ENCODE measurements at places on chromosomes 5 and 9. TPM values are rescaled to one million over a fixed set of nuclear protein-coding genes. Genes with fewer than 3 reads are reported as not detected.
A peak's percentile ranks its signal among the peaks of the same experiment; 100 is the strongest.

DNA sequence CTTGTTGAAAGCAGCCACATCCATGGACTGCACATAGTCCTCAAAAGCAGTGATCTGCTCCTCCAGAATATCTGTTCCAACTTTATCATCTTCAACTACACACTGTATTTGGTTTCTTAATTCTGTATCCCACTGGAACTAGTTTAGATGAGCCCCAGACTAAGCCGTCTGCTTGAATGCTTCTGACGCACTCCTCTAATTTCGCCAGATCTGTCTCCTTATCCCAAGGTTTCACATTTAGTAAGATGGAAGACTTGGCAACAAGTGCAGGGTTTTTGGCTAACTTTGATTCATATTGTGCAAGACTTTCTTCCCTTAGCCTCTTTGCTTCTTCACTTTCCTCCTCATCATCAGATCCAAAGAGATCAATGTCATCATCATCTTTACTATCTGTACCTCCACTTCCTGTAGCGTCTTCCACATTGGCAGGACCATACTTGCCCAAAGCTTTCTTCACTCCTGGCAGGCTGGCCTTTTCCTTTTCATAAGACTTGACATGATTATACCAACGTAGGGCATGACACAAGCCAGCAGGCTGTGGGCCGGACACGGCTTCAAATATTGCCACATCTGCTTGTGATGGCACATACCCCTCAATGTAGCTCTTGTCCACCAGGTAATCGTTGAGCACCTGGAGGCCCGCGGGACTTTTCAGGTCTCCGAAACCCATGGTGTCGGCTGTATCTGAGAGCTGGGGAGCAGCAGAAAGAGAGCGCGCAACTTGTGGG lies 56.2 kb upstream of the PIK3R1 start:
- no peak for DNase-seq
- H3K27ac ChIP-seq, result no peak overlapping the region
- no peaks in the 10 kb centered on the region for H3K27me3 ChIP-seq
- no peak overlapping the region for H3K4me3 ChIP-seq
- H3K36me3 ChIP-seq, result no peaks in the 10 kb centered on the region

Gene SVEP1
- 32.0 TPM for total RNA-seq

DNA sequence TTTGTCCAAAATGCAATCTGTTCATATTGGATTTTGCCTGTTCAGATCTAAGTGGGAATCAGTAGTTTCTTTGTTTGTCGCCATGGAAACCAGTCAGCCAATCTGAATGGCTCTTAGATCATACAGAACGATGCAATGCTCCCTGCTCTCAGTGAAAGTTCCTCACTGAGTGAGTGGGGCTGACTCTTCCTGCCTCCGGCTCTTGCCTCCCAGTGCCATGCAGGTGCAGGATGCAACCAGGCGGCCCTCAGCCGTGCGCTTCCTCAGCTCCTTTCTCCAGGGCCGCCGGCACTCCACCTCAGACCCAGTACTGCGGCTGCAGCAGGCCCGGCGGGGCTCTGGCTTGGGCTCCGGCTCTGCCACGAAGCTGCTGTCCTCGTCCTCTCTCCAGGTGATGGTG lies at the start of gene PTPDC1:
Gene PTPDC1 (plus strand): TSS at position 151 of the 400 bp plus-strand sequence. CDS start 67 bp downstream, at position 218.
- no peaks in the 10 kb centered on the region for H3K4me1 ChIP-seq
- H3K27me3 ChIP-seq, result no peaks in the 10 kb centered on the region
- no peaks in the 10 kb centered on the region for H3K36me3 ChIP-seq
- no peak for DNase-seq

DNA sequence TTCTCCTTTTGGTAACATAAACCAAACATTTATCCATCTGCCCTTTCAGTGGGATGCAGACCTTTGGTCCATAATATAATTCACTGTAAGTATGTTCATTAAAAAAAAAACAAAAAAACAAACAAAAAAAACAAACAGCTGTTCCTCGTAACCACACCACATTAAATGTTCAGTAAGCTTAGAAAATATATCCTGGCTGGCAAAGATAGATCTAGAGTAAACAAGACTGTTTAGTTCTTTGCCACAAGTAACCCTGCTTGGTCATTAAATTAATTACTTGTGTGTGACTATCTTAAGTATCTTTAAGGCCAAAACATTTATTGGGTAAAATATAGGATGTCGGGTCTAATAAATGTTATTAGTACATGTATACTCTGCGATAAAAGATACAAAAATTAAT lies 1717.1 kb downstream of the EFNA5 start:
- H3K4me1 ChIP-seq, result no peaks in the 10 kb centered on the region
- no peak overlapping the region for H3K4me3 ChIP-seq
- H3K27ac ChIP-seq, result no peak overlapping the region
- no peaks in the 10 kb centered on the region for H3K27me3 ChIP-seq
- no peaks in the 10 kb centered on the region for H3K36me3 ChIP-seq

GRCh38 chr5:118796081-118796480 lies 192.3 kb downstream of the DTWD2 start:
- no peak for DNase-seq
- no peaks in the 10 kb centered on the region for H3K27me3 ChIP-seq
- no peak overlapping the region for H3K27ac ChIP-seq
- H3K4me1 ChIP-seq, result no peaks in the 10 kb centered on the region
- no peaks in the 10 kb centered on the region for H3K36me3 ChIP-seq

GRCh38 chr9:5552301-5552700 lies 42.0 kb downstream of the PDCD1LG2 start:
- no peaks in the 10 kb centered on the region for H3K27me3 ChIP-seq
- H3K4me1 ChIP-seq, result peaks cover 66% of the 10 kb centered on the region
- H3K27ac ChIP-seq, result peak overlapping the region; percentile 67
- no peak for DNase-seq
- H3K36me3 ChIP-seq, result no peaks in the 10 kb centered on the region
- no peak overlapping the region for H3K4me3 ChIP-seq

Gene TEX48
- total RNA-seq, result not detected

Gene SPATA6L
- total RNA-seq, result 2.4 TPM

GRCh38 chr5:139651853-139652787 lies 4.0 kb downstream of the CXXC5 start:
- H3K4me1 ChIP-seq, result peaks cover 81% of the 10 kb centered on the region
- H3K27me3 ChIP-seq, result no peaks in the 10 kb centered on the region
- DNase-seq, result no peak
- H3K4me3 ChIP-seq, result peak overlapping the region; percentile 90
- no peaks in the 10 kb centered on the region for H3K36me3 ChIP-seq

- H3K4me1 ChIP-seq, result peaks cover 14% of the 10 kb centered on the region
- no peaks in the 10 kb centered on the region for H3K27me3 ChIP-seq
- H3K4me3 ChIP-seq, result no peak overlapping the region
- no peak for DNase-seq
Observed at GRCh38 chr9:120383999-120384924, 195.7 kb downstream of the CDK5RAP2 start.

DNA sequence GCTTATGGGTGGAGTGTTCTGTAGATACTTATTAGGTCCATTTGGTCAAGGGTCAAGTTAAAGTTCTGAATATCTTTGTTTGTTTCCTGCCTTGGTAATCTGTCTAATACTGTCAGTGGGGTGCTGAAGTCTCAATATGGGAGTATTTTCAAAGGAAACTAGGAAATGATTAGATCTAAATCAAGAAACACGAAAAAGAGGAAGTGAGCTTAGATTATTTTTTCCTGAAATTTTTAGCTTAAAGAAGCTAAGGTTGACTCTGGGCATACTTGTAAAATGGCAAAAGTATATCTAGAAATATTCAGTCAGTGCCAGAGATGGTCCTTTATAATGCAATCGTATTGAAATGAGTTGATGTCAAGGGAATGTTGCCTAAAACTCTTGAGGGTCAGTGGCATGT lies 313.5 kb downstream of the ICE1 start:
- H3K4me1 ChIP-seq, result no peaks in the 10 kb centered on the region

Gene HACD4
- total RNA-seq, result 2.0 TPM

DNA sequence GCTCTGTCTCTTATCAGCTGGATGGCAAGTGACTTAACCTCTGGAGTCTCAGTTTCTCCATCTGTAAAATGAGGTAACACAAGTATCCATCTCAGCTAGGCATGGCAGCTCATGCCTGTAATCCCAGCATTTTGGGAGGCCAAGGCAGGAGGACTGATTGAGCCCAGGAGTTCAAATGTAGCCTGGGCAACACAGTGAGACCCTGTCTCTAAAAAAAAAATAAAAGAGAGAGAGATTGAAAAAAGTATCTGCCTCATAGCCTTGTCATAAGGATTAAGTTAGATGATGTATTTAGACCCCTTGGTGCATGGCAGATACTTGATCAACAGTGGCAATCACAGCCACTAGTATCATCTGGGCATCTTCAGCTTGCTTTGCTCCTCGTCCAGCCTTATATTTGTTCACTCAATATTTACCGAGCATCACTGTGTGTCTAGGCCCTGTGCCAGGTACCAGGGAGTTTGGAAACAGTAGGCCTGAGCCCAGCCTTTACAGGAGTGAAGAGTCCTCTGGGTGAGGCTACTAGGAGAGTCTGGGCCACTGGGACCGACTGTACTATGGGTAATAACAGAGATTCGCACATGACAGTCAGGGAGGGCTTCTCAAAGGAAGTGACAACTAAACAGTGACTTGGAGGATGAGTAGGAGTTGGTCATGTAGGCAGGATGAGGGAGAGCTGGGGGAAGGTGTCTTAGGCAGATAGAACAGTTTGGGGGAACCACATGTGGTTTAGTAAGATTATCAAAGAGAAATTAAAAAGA lies 34.2 kb downstream of the CORO2A start:
- H3K27ac ChIP-seq, result no peak overlapping the region
- no peaks in the 10 kb centered on the region for H3K36me3 ChIP-seq
- H3K4me1 ChIP-seq, result no peaks in the 10 kb centered on the region
- no peaks in the 10 kb centered on the region for H3K27me3 ChIP-seq

- DNase-seq, result no peak
- no peaks in the 10 kb centered on the region for H3K4me1 ChIP-seq
- no peaks in the 10 kb centered on the region for H3K27me3 ChIP-seq
- H3K27ac ChIP-seq, result no peak overlapping the region
- H3K4me3 ChIP-seq, result no peak overlapping the region
- no peaks in the 10 kb centered on the region for H3K36me3 ChIP-seq
Observed at GRCh38 chr9:111949919-111950318, 53.3 kb downstream of the UGCG start.

GRCh38 chr9:130186051-130186450 lies 13.8 kb downstream of the NCS1 start:
- DNase-seq, result no peak
- peaks cover 87% of the 10 kb centered on the region for H3K4me1 ChIP-seq
- H3K4me3 ChIP-seq, result peak overlapping the region; percentile 65
- H3K27ac ChIP-seq, result peak overlapping the region; percentile 88

Gene IDNK
- 2.1 TPM for total RNA-seq

DNA sequence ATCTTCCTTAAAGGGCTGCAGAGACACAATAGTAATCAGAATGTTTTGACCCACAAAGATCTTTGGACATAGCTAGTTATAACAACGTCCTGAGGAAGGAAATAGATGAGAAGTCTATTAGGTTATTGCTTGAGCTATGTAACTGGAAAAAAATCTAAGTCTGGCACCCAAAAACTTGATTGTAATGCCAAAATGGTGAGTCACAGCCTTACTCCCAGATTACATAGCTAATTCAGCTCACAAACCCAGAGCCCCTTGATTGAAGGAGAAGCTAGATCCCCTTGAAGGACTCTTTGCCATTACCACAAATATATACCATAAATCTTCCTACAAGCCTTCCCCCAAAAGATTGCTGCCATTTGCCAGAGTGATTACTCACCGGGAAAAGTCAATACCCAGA lies 341.8 kb upstream of the KIF2A start:
- DNase-seq, result no peak
- no peaks in the 10 kb centered on the region for H3K36me3 ChIP-seq
- no peaks in the 10 kb centered on the region for H3K4me1 ChIP-seq
- H3K27ac ChIP-seq, result no peak overlapping the region

DNA sequence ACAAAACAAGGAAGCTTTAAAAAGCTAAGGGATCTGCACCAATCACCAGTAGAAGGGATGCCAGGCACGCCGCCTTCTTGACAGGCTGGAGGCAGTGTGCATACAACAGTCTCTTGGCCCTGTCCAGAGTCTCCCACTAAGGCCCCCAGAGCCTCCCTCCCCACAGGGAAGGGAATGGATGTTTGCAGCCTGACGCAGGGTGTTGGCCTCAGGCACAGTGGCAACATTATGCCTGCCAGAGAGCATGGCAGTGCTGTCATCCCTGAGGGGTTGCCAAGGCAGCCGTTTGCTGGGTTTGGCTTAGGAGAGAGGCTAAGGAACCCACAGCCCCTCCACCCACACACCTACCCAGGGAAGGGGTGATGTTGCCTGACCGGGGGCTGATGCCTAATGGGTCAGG lies 4.8 kb downstream of the HBEGF start:
- H3K4me1 ChIP-seq, result peaks cover 8% of the 10 kb centered on the region
- peak; percentile 64 for DNase-seq
- H3K4me3 ChIP-seq, result no peak overlapping the region
- H3K27me3 ChIP-seq, result no peaks in the 10 kb centered on the region

Gene GPR150
- 1.1 TPM for total RNA-seq

DNA sequence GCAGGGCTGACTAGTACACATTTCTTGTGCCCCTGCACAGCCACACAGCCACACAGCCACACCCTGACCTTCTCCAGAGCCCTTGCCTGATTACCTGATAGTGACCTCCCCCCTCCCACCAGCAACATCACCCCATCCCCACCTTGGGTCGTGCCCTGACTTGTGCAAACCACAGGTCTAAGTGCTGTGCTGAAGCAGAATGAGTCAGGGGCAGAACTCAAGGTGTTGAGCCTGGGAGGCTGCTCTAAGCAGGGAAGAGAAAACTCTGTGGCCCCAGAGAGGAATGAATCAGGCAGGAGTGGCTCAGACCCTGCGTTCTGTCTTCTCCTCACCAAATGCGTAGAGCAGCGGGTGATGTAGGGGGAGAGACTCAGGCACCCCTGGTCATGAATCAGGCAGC lies 24.3 kb upstream of the FAT2 start:
- no peaks in the 10 kb centered on the region for H3K4me1 ChIP-seq
- no peak for DNase-seq

Gene SHISAL2B
- total RNA-seq, result not detected

Gene UGT3A1
- not detected for total RNA-seq

GRCh38 chr5:127860291-127860690 lies 157.1 kb downstream of the CCDC192 start:
- H3K36me3 ChIP-seq, result no peaks in the 10 kb centered on the region
- H3K27me3 ChIP-seq, result no peaks in the 10 kb centered on the region
- no peak for DNase-seq
- no peak overlapping the region for H3K27ac ChIP-seq
- no peaks in the 10 kb centered on the region for H3K4me1 ChIP-seq

Gene LCP2
- 76.5 TPM for total RNA-seq

Gene GARIN3
- not detected for total RNA-seq

Gene CRHBP
- 2.0 TPM for total RNA-seq

All from thoracic aorta (tissue), 2 donors.